ENCODE measurements at places on chromosomes 5 and 9. TPM values are rescaled to one million over a fixed set of nuclear protein-coding genes. Genes with fewer than 3 reads are reported as not detected.

The ARID3C gene
- total RNA-seq = not detected

The DMRTA1 gene
- 2.7 TPM for total RNA-seq

The FST gene
- 4.0 TPM for total RNA-seq

The POLR1E gene
- 48.7 TPM for total RNA-seq
